CD4-positive, alpha-beta T cell treated with Interleukin-6 at 100 ng/mL for 8 hours (primary cell): ENCODE measurements at places on chromosomes 12 and 14.

- no peak for DNase-seq
Observed at GRCh38 chr12:123867141-123867540, 105.0 kb downstream of the DNAH10 start.

DNA sequence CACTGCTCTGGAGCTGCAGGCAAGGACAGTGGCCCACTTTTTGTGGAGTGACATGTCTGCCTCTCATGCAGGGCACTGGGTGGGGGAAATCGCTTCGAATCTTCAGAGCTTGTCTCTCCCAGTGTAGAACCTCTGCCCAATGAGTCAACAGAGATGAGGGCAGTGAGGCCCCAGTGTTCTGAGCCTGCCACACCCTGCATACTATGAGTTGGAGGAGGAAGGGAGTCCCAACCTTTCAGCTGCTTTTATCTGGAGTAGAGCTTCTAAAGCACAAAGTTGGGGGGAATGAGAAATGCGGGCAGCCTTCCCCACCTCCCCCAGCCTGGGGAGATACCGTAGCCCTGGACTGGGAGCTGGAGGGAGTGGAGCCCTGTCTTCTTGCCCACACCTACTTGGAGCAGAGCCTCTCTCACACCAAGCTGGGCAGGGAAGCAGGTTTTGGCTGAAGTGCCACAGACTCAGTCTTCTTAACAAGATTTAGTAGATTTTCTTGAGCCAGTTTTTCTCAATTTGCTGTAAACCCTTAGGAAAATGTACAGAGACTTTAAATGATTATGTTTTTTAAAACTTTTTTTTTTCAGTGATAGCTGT, 159.1 kb downstream of the ADGRD1 start:
- DNase-seq: no peak

GRCh38 chr12:93126069-93126474, 197.0 kb upstream of the EEA1 start:
- DNase-seq: no peak

DNA sequence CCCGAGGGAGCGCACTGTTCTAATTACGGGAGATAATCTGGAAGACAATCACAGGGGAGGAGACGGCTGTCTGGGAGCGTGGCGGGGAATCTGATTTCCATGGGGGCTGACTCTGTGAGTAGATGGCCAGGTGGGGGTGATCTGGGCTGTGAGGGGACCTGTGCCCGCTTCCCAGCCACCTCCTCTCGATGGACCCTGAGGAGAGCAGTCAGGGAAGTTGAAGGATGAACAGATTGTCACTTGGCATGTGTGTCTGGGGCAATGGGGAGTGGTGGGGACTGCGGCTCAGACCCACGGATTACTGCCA, 22.6 kb downstream of the GALNT9 start:
- DNase-seq: no peak

DNA sequence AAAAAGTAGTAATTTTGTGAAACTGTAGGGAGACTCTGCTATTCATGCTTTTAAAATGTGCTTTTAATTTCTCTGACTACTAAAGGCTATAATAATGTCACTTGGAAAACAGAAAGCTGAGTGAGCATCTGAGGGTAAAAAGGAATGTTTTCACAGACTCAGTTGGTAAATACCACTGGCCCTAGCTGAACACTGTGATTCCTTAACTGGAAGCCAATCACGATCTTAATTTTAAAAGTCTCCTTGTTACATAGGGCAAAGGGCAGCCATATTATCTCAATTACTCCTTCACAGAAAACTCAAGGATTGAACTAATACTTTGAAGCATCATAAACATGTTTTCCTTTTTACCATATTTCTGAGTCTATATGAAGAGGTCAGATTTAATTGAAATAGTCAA, 41.9 kb downstream of the PAWR start:
- no peak for DNase-seq

DNA sequence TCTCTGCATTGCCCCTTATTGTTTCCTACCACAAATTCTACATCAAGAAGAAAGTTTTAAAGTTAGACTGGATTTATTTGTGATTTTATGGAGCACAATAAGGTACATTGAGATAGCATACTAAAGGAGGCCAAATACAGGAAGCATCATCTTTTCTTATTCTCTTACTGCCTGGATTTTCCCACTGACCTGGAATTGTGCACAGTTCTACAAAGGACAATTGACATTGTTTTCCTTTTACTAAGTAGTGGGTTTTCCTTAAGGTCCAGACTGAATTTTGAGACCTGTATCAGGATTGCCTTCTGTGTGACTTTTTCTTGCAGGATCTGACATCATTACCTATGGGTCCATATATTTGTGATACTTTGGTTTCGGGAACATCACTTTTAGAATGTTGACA, 18.8 kb upstream of the ZNF140 start:
- DNase-seq: no peak

DNA sequence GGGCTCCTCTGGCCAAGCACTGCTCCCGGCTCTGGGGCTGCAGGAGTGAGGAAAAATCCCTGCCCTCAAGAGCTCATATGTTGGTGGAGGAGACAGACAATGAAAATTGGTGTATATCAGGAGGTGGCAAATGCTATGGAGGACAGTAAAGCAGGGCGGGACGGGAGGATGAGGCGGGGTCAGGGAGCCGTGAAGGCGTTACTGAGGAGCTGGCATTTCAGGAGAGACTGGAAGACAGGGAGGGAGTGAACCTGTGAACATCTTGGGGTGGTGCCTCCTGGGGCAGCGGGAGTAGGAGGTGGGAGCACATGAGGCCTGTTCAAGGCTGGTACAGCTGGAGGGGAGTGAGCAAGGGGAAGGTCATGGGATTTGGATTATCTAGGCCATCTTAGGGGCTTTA, 26.6 kb downstream of the TSPAN9 start:
- DNase-seq: no peak

- no peak for DNase-seq
Observed at GRCh38 chr12:46378530-46378929, 6.0 kb upstream of the SLC38A2 start.

DNA sequence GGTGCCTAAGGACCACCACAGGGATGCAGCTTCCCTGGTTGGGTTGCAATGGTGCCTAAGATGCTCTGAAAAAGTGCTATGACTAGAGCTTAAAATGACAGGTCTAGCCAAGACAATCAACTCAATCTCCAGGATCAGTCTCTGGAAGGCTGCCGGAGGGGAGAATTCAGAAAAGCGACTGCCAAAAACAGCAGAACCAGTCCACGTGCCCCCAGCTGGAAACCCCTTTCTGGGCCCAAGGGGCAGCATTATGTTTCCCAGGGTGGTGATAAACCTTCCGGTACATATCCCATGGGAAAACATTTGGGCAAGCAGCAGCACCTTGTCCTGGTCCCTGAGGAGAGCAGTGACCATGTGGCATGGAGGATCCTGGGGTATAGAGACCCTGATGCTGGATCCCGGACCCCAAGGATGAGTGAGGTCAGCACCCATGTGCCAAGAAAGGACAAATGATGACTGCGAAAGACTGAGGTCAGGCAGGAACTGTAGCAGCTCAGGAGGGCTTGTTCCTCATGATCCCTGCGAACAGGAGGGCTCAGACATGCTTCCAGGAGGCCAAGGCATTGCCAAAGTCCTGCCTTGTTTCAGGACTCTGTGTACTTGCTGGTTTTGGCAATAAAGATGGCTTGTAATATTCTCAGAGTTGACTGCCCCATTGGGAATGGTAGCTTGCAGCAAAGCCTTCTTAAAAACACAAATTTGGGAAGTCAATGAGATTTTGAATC, 49.9 kb upstream of the LTBP2 start:
- DNase-seq: no peak

- DNase-seq: no peak
Observed at GRCh38 chr14:58465421-58465820, 37.9 kb downstream of the KIAA0586 start.

- DNase-seq: no peak
Observed at GRCh38 chr14:52153939-52154338, 85.1 kb upstream of the NID2 start.

DNA sequence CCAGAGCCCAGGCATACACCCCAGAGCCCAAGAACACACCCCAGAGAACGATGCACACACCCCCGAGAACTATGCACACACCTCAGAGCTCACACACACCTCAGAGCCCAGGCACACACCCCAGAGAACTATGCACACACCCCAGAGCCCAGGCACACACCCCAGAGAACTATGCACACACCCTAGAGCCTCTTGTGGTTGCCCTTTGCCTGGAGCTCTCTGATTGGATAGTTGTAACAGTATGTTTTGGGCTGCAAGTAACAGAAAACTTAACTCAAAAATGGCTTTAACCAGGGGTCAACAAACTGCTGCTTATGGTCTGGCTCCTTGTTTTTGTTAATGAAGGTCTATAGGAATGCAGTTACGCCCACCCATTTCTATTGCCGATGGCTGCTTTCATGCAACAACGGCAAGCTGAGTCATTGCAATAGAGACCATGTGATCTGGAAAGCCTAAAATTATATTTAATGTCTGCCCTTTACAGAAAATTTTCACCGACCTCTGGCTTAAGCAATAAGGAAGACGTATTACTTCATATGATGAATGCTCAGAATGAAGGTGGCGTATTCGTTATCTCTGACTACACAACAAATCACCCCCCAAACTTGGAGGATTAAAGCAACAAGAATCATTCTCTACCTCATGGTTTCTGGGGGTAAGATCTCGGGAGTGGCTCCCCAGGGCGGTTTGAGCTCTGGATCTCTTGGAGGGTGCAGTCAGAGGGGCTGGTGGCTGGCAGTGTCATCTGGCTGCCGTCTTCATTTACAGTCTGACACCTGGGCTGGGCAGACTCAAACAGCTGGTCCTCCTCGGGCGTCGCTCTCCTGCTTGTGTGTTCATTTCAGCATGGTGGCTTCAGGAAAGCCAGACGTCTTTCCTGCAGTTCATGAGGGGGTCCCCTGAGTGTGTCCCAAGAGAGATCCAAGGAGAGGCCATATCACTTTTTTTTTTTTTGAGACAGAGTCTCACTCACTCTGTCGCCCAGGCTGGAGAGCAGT, 66.3 kb upstream of the NCOR2 start:
- no peak for DNase-seq

DNA sequence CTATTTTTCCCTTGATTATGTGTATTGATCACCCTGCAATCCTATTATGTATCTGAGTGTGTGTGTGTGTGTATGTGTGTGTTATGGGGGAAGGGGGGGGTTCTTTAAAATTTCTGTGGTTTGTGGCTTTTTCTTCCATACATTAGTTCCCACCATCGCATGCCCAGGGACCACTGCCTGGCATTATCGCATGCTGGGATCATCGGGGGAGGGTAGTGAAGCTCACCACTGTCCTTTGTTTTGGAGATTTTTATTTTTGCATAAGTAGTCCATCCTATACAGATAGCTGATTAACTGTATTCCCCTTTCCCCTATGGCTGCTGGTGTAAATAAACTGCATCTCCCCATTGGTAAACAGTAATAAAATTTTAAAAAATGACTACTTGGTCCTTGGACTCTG, 3.4 kb downstream of the ATXN7L3B start:
- no peak for DNase-seq

DNA sequence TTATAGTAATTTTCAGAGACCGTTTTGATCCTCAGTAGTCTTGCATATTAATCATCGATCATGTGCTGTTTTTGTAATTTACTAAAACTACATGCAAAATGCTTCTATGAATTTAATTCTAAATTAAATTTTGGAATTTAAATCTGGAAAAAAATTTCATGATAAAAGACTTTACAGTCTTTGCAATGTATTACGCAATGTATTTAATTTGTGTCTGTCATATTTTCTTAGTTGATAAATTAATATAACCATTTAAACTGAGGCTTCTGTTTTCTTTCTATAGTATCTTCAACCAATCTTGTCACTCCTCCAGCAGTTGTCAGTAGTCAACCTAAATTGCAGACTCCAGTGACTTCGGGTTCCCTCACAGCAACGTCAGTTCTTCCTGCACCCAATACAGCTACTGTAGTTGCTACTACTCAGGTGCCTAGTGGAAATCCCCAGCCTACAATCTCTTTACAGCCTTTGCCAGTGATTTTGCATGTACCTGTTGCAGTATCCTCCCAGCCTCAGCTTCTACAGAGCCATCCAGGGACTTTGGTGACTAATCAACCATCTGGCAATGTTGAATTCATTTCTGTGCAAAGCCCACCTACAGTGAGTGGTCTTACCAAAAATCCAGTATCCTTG, 94.8 kb downstream of the ATF7IP start:
- no peak for DNase-seq

- DNase-seq: no peak
Observed at GRCh38 chr12:94705676-94706075, 55.3 kb upstream of the TMCC3 start.

- DNase-seq: no peak
Observed at GRCh38 chr12:5456030-5456429, 24.1 kb downstream of the NTF3 start.
